Hematopoietic multipotent progenitor cell treated with erythropoietin and hydrocortisone succinate and interleukin-3 and kit ligand, for 6 days (in vitro differentiated cells): ENCODE measurements at places on chromosomes 11 and 22.

DNA sequence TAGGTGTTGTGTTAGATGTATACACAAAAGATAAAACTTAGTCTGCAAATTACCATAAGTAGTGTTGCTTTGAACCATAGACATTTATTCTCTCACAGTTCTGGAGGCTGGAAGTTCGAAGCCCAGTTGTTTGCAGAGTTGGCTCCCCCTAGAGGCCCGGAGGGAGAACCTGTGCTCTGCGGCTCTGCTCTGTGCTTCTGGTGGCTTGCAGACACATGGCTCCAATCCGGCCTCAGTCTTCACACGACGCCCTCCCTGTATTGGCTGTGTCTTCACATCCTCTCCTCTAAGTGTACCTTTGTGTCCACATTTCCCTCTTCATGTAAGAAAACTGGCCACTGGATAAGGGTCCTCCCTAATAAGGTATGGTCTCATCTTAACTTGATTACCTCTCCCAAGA, 128.4 kb downstream of the OPCML start:
- peak; percentile 25 for DNase-seq

- DNase-seq = no peak
These were observed 49.6 kb downstream of the GAS2 start for GRCh38 chr11:22715971-22716370.

- no peak for DNase-seq
These were observed 565.9 kb downstream of the ETS1 start for GRCh38 chr11:128021349-128022006.

DNA sequence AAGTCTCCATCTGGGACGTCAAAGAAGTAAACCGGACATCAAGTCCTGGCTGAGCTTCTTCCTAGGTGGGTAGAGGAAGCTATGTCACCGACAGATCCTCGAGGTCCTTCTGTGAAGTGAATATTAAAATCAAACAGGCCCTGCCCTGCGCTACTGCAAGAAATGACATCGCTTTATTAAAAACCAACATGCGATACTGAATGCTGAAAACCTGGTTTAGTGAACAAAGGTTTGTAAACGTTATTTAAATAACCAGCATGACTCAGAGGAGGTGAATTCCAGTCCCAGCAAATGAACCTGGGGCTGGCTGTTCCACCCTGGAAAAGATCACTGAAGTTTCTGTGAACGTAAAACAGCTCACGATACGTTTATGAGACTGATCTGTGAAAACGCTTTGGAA, 645 bp downstream of the RTCB start:
- peak; percentile 35 for DNase-seq

DNA sequence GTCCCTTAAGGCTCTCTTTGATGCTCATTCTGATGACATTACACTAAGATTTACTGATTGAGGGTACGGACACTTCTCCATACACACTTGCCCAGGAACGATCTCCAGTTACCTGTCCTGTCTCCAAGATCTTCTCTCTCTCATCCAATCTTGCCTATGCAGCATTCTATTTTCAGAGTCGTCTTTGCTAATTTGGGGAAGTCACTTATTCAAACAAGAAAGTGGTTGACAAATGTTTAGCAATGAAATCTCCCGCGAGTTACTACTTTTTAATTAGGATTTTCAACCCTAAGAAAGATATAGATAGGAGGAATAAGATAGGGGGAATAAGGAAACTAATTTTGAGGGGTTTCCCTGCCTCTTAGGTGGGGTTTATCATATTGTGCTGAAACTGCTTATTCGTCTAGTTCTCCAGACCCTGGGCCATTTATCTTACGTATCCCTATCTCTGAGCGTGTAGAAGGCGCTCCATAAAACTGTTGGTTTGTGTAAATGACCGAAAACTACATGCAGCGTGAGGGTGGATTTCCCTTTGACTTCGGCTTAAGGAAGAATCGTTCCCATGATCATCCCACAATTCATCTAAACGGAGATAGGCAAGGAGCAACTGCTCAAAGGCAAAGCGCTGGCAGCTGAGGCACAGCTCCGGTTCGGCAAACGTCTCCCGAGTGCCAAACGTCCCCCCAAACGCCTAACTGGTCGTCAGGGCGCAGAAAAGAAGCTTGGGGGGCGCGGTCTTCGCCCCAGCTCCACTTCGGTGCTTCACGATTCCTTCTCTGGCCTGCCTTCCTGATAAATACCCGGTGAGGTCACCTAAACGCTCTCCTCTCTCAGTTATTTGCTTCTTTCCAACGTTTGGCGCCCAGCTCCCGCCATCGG, 804 bp downstream of the APIP start:
- peak; percentile 57 for DNase-seq

- peak; percentile 40 for DNase-seq
These were observed 28.1 kb upstream of the LDHA start for GRCh38 chr11:18366286-18366685.

DNA sequence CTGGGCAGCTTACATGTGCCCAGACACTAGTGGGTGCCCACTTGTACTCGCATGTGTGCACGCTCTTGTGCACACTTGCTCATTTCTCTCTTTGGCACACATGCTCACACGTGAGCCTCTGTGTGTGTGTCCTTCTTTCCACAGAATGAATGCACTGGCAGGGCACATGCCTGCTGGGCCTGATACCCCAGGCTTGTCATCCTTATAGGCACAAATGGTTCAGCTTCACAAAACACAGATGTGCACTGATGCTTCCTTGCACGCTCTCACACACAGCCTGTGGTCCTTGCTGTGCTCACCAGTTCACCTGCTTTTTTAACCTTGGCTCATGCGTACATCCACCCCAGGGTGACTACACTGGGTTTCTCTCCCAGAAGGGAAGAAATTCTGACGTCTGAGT, 174.8 kb downstream of the BUD13 start:
- DNase-seq = no peak
